ENCODE measurements at places on chromosomes 5 and 9.

DNA sequence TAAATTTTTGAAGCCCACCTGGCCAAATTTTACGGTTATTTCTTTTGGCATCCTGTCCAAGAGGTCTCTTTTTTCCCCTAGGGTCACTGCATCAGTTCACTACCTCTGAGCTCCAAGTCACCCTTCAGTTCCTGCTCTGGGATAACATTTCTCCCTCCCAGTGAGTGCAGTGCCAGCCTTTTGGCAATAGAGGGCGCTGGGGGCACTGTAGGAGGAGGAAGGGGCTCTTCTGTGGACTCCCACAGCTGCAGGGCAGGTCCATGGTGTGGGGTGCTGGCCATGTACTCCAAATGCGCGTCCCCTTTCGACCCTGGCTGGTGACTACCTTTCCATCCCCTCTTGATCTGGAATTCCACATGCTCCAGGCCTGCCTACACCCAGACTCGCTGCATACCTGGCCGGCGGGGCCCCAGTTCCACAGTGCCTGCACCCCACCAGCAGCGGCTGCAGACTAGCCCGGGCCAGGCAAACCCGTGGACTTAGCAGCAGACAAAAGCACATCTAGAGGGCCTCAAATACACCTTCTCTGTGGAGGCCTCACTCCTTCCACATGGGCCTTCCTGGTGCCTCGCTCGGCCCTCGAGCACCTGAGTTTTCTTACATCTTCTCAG, 20.3 kb upstream of the NINJ1 start:
- peak; percentile 39 for DNase-seq

DNA sequence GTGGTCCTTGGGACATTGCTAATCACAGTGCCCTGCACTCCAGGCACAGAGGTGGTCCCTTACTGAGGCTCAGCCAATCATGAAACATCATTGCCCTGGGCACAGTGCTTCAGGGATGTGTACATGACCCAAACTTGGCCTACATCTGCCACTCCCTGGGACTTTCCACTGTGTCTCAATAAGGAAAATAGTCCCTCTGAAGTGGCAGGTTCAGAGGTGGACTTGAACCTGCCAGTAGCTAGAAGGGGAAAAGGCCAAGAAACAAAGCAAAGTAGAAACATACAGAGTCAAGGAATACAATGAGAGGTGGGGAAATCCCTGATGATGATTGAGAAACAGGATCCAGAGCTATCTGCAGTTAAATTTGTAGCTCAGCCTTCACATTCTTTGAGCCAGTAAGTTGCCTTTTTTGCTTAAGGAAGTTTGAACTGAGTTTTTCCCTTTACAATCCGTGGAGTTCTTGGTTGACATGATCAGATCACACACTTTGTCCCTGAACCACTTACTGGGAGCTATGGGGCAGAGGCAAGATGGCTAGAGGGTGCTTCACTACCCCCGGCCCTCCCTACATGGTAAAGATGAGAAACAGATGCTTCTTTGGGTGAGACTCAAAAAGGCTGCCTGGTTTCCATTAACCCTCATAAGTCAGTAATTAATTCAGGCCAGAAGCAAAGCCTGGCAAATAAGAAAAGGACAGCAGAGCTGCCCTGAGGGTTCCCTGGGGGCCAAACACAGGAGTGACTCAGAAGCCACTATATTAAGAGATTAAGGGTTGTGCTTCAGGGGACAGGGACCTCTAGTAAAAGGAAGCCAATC, 57.6 kb downstream of the SH3TC2 start:
- DNase-seq = no peak

GRCh38 chr5:130061746-130062145, 157.5 kb downstream of the CHSY3 start:
- no peak for DNase-seq

GRCh38 chr5:158695595-158696330, 404.0 kb downstream of the EBF1 start:
- peak; percentile 47 for DNase-seq

DNA sequence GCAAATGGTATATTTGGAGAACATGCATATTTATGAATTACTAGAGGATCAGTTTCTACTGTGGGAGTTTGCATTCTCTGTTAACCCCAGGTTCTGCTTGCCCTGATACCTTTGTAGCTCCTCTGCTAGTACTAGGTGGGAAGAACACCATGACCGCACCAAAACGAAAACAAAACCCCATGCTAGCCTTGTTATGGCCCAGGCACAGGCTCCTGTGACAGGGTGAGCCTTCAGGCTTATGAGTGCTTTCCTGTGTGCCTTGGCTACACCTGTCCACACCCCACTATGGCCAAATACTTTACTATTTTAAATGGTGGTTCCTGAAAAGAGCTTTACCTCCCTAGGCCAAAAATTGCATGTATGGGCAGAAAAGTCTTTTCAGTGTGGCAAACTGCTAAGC, 94.8 kb downstream of the PPIC start:
- DNase-seq = no peak

- DNase-seq = no peak
Observed at GRCh38 chr9:98870782-98871557, 63.5 kb downstream of the GALNT12 start.

GRCh38 chr9:107749787-107750444, 260.3 kb upstream of the KLF4 start:
- no peak for DNase-seq

GRCh38 chr5:27414099-27414498, 375.7 kb upstream of the CDH9 start:
- no peak for DNase-seq

- no peak for DNase-seq
Observed at GRCh38 chr5:71895546-71895945, 176.5 kb downstream of the CARTPT start.

GRCh38 chr9:120733190-120733589, 18.9 kb upstream of the MEGF9 start:
- DNase-seq = no peak

Data from activated T-cell treated with anti-CD3 and anti-CD28 coated beads for 48 hours (primary cell).